ENCODE measurements at places on chromosomes 3 and 15.

DNA sequence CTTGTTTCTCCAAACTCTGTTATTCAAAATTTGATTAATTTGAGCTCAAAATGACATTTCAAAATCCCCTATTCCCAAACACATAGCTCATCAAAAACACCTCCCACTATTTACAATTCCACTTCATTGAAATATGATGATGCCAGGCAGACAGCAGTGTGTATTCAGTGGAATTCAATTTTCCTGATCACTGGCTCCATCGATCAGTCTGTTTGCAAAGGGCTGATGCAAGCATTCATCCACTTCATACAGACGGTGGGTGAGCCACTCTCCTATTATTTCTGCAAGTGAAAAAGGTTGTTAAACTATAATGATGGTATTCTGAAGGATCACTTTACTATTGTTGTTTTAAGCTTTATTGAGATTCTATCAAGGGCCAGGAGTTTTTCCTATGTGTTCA is 90.7 kb downstream of the RTP4 start:
- no peak for DNase-seq

DNA sequence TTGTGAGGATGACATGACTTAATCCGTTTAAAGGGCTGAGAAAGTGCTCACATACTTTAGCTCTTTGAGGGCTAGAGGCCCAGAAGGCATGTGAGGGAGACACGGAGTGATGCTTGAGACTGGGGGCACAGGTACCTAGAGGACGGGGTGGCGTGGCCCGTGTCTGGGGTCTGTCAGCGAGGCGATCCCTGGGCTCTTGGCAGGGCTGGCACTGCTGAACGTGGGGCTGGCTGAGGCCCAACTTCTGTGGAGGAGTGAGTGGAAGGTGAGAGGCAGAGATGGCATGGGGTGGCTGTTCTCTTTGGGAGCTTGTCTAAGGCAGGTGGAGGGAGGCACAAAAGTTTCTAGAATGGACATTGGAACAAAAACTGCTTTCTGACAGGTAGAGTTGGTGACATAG is 9.5 kb downstream of the SEMA4B start:
- DNase-seq = no peak

DNA sequence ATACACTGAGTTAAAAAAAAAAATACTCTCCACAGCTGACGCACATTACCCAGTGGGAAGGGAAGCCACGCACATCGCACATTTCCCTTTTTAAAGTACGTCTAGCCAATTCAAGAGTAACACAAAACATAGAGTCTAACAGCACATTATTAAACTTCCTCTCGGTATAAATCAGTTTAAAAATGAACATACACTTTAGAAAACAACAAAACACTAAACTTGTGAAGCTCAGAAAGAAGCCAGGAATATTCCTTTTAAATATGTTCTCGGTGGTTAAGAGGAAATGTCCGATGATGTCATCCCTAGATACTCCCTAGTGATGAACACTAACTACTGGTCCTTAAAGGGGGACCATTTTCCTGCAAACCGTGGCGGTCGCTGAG is 721 bp downstream of the MYEF2 start:
- no peak for DNase-seq

DNA sequence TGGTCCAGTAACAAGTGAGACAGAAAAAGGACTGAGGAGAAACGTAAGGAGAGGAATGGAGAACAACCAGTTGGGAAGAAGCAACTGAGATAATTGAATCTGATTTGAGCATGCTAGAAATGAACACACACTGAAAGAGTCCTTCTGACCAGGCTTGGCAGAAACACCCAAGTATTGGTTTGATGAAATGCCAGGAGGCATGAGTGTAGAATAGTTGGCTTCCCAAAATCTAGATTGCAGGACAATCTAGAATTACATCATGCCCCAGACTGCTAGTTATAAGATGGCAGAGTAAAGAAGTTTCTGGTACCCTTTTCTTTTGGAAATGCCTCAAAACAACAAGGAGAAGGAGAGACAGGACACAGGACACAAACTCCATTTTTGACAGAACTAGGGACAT is 189.7 kb upstream of the STT3B start:
- no peak for DNase-seq

- DNase-seq = no peak
Observed at GRCh38 chr3:47932421-47932820, 83.8 kb downstream of the MAP4 start.

GRCh38 chr3:107367353-107367752 is 9.9 kb upstream of the CCDC54 start:
- DNase-seq = no peak

GRCh38 chr15:31609258-31609681 is 282.6 kb downstream of the KLF13 start:
- DNase-seq = no peak

DNA sequence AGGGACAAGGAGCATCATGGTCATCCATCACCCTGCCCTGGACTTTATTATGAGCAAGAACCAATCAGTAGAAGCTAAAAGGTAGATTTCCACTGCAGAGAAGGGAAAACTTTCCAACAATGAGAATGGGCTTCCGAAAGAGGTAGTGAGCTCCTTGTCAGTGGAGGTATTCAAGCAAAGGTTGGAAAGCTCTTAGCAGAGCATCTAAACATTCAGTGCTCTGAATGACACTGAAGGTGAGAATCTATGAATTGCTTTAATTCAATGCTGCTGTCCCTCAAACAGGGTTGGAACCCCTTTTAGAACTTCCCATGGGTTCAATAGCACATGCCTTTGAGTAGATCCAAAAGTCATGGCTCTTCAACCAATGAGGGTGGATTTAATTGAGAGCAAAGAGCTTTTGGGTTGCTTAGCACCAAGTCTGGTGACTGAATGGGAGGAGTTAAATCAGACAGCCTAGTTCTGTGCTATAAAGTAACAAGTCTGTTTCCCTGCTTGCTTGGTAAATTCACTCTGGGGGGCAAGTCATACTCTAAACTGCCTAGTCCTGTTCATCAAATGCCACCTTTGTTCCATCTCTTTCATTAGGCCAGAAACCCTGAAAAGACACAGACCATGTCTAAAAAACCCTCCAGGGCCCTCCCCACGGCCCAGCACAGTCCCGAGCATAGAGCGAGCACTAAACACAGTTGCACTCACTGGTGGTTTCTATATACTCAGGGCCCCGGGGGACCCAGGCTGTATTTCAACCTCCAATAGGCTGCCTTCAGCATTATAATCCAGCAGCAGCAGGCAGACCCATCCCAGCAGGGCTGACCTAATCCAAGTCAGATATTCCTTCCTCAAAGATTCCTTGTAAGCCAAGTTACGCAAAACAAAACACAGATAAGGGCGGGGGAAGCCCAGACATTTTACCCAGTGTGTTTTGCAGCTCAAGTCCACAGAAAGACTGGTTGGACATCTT is 161.2 kb downstream of the MEGF11 start:
- DNase-seq = no peak

DNA sequence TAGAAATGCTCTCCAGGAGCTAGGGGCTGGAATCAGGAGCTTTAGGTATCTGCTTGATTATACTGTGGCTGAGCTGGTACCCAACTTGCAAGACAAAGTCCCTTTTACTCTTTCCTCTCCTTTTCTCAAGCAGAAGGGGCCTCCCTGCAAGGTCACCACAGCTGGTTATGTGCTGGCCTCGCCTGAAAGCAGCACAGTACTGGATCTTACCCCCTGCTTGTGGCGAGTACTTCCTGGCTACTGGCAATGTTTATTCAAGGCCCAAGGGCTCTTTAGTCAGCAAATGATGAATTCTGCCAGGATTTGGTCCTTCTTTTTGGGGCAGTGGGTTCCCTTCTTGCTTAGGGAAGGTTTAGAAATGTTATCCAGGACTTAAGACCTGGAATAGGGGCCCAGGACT is 234.6 kb downstream of the RAP2B start:
- DNase-seq = no peak

GRCh38 chr3:113844622-113845222 is 6.1 kb downstream of the GRAMD1C start:
- DNase-seq = no peak

GRCh38 chr15:68609629-68610028 is 30.8 kb downstream of the CORO2B start:
- DNase-seq = no peak

DNA sequence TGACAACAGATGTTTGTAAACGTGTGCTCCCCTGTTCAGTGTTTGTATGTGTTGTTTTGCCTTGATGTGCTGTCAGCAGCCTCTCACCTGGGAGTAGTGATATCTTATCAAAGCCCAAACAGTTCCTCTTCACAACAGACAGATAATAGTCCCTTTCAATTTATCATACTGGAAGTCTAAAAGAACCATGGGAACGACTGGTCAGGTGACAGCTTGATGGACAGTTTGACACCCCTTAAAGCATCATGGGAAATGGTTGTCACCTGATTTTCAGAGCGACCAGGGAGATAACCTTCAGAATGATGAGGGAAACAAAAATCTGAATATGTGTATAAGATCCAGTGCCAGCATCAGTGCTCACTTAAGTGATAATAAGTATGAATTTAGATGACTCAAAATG is 146.3 kb upstream of the SOX2 start:
- DNase-seq = no peak

- no peak for DNase-seq
Observed at GRCh38 chr3:10757821-10758130, 58.3 kb upstream of the SLC6A11 start.

DNA sequence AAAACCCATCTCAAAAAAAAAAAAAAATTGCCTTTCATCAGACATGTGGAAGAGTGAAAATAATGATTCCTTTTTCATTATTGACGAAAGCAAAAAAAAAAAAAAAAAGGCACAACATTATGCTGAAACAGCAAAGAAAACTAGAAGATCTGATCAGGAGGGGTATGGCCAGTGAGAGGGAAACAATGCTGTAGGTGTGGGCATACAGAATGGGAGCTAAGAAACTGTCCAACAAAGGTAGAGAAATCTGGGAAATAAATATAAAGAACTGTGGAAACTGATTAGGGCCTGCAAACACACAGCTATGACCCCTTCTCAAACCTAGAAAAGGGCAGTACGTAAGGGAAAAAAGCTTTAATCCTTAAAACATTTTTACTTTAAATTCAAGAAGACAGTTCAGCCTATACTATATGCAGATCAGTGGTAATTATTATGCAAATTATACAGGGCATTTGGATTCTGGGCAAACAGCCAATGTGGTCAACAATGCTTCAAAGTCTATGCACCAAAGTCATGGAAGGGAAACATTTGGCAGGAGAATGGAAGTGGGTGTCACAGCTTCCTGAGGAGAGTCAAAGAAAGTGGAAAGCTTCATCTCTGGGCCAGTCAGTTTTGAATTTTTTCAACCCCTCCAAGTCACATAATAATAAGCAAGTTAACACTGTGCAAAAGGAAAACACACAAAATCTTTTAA is 68.3 kb upstream of the SLC12A8 start:
- DNase-seq = no peak

- no peak for DNase-seq
Observed at GRCh38 chr3:75042941-75043340, 428.5 kb upstream of the CNTN3 start.

DNA sequence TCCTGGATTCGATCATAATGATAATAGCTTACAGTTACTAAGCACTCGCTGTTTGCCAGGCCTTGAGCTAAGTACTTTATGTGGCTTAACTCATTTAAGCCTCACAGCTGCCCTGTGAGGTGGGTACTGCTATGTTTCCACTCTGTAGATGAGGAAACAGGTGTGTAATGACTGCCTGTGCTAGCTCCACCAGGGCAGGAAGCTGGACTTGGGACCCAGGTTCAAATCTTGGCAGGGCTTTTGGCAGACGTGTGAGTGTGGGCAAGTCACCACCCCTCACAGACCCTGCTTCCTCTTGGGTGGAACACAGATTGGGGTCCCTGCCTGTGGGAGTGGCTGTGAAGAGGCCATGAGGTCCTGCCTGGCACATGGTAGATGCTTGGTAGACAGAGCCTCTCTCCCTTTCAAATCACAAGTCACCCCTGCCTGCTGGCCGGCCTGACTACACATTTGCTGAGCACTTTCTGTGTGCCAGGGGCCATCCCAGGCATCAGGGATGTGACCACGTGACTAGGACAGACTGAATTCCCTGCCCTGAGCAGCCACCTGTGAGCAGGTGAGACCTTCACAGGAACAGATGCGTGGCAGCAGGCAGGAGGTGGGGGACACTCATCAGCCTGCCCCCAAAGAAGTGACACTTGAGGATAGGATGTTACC is 3.7 kb downstream of the EFCC1 start:
- DNase-seq = no peak

GRCh38 chr3:3799173-3800079 is at the start of gene LRRN1:
TSS of gene LRRN1 (plus strand) at chr3:3799431. CDS start at chr3:3844642, 45,211 bp downstream.
- DNase-seq = no peak

DNA sequence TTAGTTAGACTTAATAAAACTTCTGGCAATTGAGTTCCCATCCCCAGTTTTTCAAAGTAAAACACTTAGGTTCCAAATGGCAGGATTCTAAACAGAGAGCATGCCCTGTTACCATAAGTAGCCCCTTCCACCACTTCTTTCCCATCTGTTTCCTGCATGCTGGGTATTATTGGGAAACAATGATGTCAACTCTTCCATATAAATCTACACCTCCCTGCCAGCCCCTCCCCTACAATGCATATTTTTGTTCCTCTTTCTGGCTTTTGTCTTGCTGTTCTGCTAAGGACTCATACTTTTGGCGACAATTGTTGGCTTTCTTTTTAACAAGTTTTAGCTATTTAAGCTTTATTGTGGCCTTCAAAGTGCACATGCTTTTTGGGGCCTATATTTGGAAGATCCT is 11.1 kb downstream of the ARHGAP31 start:
- no peak for DNase-seq

DNA sequence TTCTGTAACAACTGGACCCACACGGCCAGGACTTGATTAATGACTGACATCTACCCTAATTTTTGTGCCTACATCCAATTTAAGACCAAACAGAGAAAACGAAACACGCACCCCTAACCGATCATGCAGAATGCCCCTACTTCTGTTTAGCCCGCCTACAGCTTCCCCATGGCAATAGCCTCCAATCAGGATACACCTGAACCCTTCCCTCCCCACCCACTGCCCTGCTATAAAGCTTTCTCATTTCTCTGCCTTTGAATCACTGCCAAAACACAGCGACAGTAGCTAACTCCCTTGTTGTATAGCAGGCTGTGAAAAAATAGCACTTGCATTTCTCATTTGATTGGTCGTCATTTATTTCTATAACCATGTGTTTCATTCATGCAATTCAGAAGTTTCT is 45.2 kb upstream of the DPPA4 start:
- no peak for DNase-seq

DNA sequence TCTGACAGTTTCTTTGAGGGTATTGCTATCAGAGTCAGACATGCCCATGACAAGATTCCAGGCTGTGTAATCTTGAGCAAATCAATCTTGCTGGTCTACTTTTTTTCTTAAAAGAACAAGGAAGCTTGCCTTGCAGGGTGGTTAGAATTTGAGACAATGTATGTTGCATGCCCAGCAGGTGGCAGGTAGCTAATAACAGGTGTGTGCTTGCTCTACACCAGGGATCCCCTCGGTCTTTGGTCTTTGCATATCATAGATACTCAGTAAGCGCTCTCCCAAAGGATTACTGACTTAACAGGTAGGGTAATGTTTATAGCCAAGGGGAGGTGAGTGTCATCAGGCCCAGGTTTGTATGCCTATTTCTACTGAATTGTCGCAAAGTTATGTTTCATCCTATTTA is 37.3 kb downstream of the CACNA1D start:
- no peak for DNase-seq

GRCh38 chr3:174538151-174538550 is 321.0 kb upstream of the NAALADL2 start:
- DNase-seq = no peak

All from stimulated activated CD4-positive, alpha-beta T cell treated with anti-CD3 and anti-CD28 coated beads, Interleukin-2, amount 100 ng/mL, for 4 hours (primary cell).